ENCODE measurements at places on chromosomes 5 and 9.

GRCh38 chr5:148969291-148969690, 93.6 kb downstream of the SH3TC2 start:
- no peak for DNase-seq

- DNase-seq, result no peak
These were observed 13.1 kb upstream of the MAP3K1 start for GRCh38 chr5:56802205-56802604.

DNA sequence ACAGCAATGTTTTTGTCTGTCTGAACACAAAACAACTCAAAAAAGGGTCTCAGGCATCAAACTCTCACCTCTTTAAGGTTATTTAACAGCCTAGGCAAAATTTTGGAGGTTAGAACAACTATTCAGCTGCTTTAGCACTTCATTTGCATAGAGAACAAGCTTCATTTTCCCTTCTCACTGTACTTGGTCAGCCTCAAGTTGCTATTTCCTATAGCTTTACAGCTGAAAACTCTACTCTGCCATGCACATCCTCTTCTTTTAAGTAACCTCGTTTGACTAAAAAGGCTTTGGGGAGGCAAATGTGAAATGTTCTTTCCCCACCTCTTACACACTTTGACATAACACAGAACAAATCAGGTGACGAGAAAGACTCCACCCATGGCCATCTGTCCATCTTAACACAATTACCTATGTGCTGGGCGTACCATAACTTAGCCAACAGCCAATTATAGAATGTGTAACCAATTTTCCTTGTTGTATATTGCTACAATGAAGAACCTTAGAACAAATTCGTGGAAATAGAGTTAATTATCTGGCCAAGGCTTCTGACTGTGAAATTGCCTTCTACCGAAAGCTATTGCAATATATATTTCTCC, 195.7 kb downstream of the DCP2 start:
- no peak for DNase-seq

GRCh38 chr5:37665889-37666288, 174.0 kb downstream of the GDNF start:
- no peak for DNase-seq

GRCh38 chr9:133904346-133905090, 87.6 kb downstream of the VAV2 start:
- DNase-seq, result no peak

DNA sequence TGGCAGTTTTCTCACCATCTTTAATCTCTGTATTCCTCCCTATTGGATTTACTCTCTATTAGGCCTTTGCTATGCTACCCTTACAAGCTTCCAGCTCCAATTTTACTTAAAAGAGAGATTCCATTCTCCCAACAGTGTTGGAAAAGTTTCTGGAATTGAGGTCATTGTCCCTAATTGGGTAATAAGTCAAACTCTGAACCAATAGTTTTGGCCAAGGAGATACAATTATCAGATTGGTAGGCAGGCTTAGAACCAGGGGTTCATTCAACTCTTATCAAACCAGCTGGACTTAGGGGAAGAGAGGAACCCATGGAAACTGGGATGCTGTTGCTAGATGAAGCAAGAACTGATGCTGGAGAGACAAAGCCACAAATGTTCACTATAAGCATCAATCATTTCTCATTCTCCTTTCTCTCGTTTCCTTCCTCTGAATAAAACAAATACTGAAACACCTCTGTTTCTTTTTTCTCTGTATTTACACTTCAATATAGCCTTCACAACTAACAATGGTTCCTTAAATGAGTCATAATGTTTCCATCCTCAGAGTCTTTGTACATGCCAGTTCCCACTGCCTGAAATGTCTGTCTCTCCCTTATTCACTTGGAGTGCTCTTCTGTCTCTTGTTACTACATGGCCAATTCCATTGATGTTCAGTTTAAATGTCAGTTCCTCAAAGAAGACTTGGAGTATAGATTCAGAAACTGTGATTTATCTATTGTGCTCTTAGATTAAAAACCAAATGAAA, 587.3 kb downstream of the GABRG2 start:
- no peak for DNase-seq

DNA sequence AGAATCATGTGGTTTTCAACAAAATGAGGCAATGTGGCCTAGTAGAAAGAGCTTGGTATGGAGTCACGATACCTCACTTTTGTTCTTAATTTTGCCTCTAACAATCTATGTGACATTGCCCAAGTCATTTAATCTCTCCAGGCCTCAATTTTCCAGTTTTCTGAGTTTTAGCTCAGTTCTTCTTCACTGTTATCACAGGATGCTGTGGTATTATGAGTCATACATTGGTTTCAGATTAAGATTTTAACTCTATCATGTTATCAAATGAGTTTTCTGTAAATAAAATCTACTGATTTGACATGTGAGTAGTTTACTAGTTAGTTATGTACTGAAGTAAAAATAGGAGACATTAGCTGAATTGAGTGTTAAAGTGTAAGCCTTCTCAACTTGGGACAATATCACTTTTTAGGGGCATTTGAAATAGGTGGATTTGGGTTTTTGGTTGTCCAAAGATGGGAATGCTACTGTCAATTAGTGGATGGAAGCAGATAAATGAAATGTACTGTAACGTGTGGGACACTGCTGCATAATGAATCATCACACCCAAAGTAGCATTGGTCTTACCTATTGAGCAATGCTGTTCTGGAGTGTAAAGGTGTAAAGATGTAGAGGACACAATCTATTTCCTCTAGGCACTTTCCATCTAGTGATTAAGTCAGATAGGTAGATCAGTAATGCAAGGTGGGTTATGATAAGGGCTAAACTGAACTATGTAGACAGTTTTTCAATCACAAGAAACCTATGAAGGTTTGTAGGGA, 73.3 kb downstream of the NNT start:
- no peak for DNase-seq

DNA sequence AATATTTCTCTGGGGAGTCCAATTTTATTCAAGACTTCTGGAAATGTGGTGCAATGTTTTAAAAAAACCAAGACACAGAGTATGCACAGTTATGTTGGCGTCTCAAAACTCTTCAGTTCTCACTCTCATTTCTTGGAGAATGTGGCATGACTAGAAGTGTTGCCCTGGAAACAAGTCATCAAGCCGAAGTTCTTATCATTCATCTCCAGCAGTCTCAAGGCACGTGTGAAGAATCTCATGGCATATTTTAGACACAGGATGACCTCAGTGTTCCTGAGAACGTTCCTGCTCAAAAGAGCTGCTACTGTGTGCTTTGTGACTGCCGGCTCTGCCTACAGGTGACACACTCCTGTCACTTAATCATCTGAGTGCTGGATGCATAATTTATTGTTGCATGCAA, 147.4 kb upstream of the IRX4 start:
- no peak for DNase-seq

DNA sequence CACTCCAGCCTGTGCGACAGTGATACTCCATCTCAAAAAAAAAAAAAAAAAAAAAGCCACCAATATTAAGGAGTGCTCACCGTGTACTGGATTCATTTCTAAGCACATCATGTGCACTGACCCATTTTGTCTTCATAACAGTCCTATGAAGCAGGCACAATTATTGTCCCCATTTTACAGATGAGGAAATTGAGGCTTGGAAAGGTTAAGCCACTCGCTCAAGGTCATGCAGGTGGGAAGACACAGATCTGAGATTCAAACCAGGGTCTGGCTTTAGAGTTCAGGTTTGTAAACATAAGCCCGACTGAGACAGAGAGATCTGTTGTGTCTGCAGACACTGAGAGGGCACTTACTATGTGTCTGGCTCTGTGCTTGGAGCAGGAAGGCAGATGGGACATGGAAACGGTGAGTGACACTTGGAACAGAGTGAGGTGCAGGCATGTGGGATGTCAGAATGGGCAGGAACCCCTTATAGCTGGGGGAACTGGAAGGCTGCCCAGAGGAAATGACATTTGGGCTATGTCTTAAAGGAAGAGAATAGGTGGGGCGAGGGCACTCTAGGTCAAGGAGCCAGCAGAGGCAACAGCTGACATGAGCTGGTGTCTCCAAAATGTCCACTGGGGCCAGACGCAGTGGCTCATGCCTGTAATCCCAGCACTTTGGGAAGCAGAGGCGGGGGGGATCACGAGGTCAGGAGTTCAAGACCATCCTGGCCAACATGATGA, 69.9 kb downstream of the STK10 start:
- DNase-seq, result no peak

- DNase-seq, result peak; percentile 53
These were observed 36.4 kb downstream of the PWWP2A start for GRCh38 chr5:160082614-160083500.
